ENCODE measurements at places on chromosomes 11 and 22. TPM values are rescaled to one million over a fixed set of nuclear protein-coding genes. Genes with fewer than 3 reads are reported as not detected.

The SDHAF2 gene
- total RNA-seq, result 38.9 TPM

The SH3BP1 gene
- total RNA-seq, result 3.0 TPM

The DDTL gene
- not detected for total RNA-seq

The ZNF143 gene
- total RNA-seq, result 33.7 TPM

The IGLL1 gene
- total RNA-seq, result not detected

The P2RY2 gene
- 2.5 TPM for total RNA-seq

The SMTN gene
- total RNA-seq, result 1,687 TPM

The AMPD3 gene
- total RNA-seq, result 4.3 TPM

The CAVIN3 gene
- total RNA-seq, result 164 TPM

The LRRC74B gene
- total RNA-seq, result not detected

- no peak for ATAC-seq
These were observed 18.0 kb downstream of the RANGAP1 start for GRCh38 chr22:41267958-41268357.

DNA sequence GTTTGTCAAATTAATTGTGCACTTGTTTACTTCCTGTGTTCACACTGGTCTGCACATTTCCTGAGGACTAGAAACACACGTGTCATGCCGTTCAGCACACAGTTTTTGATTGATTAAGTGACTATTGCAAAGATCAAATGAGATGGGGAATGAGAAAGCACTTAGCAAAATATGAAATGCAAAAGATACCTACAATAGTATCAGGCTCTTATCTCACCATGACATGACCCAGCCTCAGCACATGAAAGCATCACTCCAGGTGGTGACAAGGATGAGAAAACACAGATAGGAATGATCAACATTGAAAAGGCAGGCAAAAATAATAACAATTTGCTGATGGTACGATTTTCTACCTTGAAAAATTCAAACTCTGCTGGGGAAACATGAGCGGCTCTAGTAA lies 42.1 kb upstream of the TP53I11 start:
- ATAC-seq, result no peak

- no peak for ATAC-seq
These were observed 483.0 kb downstream of the MN1 start for GRCh38 chr22:27318516-27318915.

- ATAC-seq, result no peak
These were observed 44.9 kb downstream of the OR4C46 start for GRCh38 chr11:54558919-54559318.

DNA sequence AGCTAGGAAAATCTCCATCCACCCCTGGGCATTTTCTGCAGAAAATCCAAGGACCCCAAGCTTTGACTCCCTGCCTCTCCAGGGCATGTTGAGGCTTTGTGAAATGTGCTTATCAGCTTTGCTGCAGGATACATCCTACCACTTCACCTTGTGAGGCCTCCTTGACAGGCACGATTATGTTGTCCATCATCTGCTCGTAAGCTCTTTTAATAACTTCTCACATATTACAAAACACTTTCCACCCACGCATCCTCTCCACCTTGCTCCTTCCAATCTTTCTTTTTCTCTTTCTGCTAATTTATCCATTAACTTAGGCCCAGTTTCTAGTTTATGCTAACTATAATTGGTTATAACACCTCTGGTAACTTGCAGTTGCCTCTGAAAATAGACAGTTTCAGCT lies 147.0 kb upstream of the MTNR1B start:
- no peak for ATAC-seq

DNA sequence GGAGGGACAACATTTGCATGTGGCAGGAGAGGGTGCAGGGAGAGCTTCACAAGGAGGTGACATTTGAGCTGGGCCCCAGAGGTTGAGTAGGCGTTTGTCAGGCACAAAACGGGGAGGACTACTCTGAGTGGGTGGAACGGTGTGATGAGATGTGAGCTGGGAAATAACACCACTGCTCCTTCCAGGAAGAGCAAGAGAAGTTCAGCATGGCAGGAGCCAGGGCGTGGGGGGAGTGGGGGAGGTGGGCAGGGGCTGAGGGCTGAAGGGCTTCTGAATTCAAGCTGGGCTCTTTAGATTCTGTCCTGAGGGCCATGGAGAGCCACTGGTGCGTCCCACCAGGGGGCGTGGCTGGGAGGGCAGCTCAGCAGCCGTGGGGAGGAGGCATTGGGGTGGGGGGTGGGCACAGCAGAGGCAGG lies 54.2 kb downstream of the OTOG start:
- no peak for ATAC-seq

DNA sequence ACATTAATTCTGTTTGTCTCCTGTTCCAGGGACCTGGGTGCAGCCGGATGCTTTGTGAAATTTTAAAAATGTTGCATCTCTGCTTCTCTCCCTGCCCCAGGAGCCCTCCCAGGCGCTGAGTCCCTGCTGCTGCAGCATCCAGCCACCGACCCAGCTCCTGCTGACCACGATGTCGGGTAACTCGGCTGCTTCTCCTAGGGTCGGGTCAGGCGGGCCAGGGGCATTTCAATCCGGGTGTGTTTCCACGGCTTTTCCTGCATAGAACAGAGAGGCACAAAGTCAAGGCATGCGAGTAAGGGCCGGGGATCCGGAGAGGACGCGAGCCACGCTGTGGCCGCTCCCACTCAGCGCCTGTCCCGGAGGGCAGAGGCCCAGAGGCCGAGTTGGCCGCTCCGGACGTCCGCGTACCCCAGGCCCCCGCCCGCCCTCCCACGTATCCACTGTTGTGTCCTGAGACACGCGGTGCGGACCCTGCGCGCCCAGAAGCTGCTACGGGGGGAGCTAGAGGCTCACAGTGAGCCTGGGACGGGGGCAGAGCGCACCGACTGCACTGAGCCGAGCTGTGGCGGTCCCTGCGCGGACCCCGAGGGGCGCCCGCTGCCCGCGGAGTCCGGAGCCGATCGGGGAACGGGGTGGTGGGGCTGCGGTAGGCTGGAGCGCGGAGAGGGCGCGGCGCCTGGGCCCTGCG lies at the start of gene POU2AF3:
Gene POU2AF3, plus strand, starts transcription at position 134 of the 688 bp plus-strand sequence. Its CDS starts 36 bp downstream, at position 170.
- peak; percentile 50 for ATAC-seq

- no peak for ATAC-seq
These were observed 59.6 kb upstream of the SHANK2 start for GRCh38 chr11:71311928-71312510.

- no peak for ATAC-seq
These were observed 8.2 kb upstream of the HBE1 start for GRCh38 chr11:5277807-5278382.

- no peak for ATAC-seq
These were observed 37.2 kb downstream of the CELSR1 start for GRCh38 chr22:46500201-46500600.

DNA sequence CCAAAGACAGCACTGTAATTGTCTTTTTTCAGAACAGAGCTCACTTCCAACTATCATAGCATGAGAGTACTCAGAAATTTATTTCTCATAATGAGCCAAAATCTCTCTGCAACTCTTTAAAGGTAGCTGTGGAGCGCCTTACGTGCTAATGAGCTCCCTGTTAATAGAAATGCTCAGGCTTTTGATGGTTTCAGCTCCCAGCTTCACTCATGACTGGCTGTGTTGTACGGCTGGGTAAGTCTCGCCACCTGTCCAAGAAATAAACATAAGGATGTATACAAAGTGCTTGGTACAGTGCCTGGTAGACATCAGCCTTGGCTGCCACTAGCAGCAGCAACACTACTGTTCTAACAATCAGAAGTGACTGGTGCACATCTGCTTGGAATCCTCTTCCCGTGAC lies 109.4 kb downstream of the LDLRAD3 start:
- no peak for ATAC-seq

- ATAC-seq, result no peak
These were observed 5.6 kb upstream of the KCTD17 start for GRCh38 chr22:37045958-37046357.

- no peak for ATAC-seq
These were observed 8.9 kb downstream of the SERHL2 start for GRCh38 chr22:42562684-42563083.

DNA sequence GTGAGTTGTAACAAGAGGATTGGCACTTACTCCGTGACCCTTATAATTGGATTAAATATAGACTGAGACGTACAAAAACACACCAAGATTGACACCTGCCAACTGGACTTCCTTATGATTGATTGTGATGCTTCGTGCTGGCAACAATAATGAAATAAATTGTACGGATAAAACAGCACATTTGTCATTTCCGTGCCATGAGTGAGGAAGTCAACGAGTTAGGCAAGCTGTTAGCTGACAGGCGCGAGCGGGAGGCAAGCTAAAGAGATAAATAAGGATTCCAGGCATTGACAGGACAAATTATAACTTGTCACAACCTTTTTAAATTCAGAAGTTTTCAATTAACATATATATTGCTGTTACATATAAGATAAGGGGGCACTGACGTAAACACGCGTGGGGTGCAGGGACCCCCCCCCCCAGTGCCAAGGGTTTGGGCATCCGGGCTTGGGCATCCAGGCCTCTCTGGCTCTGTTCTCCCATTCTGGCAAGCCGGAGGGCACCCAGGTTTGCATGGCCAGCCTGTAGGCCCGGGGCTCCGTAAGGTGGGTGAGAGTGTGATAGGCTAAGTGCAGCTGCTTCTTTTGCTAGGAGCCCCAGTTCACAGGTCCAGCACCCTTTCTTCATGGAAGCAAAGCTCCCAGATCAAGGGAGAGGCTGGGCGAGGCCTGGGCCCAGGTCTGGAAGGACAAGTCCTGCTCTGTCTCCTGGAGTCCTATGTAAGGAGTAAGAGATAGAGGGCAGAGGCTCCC lies 11.2 kb upstream of the PAX6 start:
- no peak for ATAC-seq

- ATAC-seq, result no peak
These were observed 34.4 kb upstream of the FJX1 start for GRCh38 chr11:35583843-35584242.

GRCh38 chr11:20274031-20274430 lies 89.5 kb upstream of the HTATIP2 start:
- ATAC-seq, result no peak

DNA sequence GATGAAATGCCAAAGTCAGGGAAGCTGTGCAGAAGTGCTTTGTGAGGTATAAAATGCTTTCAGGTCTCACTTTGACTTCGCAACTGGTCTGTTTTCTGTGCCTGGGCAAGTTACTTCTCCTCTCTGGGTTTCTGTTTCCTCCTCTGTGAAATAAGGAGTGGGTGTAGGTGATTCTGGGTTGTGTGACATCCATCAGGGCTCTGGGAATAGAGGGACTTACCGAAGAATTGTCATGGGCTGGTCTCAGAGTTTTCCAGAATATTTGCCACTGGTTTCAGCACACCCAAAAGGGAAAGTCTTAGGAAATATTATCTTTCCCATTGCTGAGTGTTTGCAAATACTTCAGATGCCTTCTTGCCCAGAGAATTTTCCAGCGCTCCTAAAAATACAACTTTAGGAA lies 118.4 kb downstream of the KIAA1671 start:
- no peak for ATAC-seq

- no peak for ATAC-seq
These were observed 252.8 kb upstream of the BLID start for GRCh38 chr11:122368796-122369195.

DNA sequence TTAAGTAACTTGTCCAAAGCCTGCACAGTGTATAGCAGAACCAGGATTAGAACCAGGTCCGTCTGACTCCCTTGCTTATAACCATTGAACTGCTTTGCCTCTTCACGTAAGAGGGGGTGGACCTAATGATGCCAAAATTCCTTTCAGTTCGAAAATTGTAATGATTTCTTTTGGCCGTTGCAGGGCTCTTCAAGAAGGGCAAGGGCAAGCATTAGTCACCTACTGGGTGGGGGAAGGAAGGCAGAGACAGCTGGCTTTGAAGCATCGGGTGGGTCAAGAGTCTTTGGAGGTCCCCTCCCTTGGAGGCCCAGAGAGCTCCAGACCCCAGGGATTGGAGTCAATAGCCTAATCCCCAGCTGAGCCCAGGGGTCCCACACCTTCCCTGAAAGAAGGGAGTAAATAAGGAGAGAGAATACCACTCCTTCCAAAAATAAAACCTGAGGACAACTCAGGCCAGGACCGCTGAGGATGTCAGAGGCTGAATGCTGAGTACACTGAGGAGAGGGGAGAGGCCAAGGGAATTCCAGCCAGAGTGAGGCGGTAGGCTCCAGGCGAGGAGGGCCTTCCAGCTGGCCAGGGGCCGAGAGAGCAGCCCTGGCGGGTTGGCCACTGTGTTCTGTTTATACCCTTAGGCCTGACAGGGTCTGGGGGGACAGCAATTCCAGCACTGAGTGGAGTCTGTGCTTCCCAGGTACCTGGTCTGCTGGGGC lies 14.1 kb downstream of the CREB3L1 start:
- ATAC-seq, result peak; percentile 37

Data from gastroesophageal sphincter (tissue), 4 donors.